ENCODE measurements at places on chromosomes 16 and 17.

GRCh38 chr17:51479303-51479702 lies 219.0 kb downstream of the UTP18 start:
- no peak for DNase-seq

DNA sequence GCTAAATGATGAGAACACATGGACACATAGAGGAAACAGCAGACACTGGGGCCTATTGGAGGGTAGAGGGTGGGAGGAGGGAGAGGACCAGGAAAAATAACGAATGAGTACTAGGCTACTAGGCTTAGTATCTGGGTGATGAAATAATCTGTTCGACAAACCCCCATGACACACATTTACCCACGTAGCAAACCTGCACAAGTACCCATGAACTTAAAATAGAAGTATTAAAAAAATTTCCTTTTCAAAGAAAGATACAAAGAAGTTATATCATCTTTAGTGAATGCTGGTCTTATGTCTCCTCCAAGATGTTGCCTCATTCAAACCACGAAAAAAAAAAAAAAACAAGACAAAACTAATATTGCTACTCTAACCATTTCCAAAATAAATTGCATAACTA lies 31.7 kb downstream of the MBTD1 start:
- DNase-seq = no peak

- DNase-seq = no peak
These were observed 39.8 kb upstream of the RASD1 start for GRCh38 chr17:17535957-17536356.

DNA sequence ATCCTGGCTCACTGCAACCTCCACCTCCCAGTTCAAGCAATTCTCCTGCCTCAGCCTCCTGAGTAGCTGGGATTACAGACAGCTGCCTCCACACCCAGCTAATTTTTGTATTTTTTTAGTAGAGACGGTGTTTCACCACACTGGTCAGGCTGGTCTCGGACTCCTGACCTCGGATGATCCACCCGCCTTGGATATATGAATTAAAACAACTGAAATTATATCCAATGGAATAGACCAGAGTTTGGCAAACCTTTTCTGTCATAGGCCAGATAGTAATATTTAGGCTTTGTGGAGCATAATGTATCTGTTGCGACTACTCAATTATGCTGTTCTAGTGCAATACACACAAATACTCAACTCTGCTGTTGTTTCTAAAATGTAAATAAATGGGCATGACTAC lies 93.8 kb upstream of the NACA2 start:
- DNase-seq = no peak

GRCh38 chr17:67421869-67422273 lies 44.8 kb downstream of the PITPNC1 start:
- DNase-seq = peak; percentile 51

DNA sequence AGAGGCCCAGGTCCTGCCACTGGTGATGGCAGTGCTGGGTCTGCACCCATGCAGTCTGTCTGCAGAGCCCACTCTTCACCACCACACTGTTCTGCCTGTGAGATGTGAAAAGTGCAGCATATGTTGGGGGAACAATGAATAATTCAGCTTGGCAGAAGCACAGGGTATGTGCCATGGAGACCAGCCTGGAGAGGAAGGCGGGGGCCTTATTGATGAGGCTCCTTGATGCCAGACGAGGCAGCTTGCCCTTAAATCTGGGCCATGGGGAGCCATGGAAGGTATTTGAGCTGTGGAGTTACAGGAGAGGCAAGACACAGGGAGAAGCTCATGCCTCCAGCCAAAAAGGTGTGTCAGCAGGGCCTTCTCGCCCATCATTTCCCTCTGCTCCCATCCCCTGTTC lies 124.7 kb downstream of the C16orf78 start:
- no peak for DNase-seq

GRCh38 chr16:14502256-14502875 lies 127.7 kb downstream of the PARN start:
- DNase-seq = no peak

DNA sequence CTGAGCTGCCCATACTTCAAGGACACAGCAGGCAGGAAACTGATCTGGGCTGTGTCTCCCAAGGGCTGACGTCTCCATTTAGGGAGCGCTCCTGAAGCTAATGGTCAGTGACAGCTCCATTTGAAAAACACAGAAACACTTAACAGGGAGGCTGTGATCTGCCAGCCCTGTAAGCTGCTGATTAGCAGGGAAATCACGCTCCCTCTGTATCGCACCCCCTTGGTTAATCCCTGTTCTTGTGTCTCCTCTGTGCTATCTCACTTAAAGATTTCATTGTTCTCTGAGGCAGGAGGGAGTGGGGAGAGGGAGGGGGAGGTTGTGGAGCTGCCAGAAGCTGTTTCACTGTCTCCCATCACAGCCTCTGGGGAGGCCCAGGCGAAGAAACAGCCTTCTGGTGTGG lies 47.4 kb upstream of the CACNG3 start:
- no peak for DNase-seq

DNA sequence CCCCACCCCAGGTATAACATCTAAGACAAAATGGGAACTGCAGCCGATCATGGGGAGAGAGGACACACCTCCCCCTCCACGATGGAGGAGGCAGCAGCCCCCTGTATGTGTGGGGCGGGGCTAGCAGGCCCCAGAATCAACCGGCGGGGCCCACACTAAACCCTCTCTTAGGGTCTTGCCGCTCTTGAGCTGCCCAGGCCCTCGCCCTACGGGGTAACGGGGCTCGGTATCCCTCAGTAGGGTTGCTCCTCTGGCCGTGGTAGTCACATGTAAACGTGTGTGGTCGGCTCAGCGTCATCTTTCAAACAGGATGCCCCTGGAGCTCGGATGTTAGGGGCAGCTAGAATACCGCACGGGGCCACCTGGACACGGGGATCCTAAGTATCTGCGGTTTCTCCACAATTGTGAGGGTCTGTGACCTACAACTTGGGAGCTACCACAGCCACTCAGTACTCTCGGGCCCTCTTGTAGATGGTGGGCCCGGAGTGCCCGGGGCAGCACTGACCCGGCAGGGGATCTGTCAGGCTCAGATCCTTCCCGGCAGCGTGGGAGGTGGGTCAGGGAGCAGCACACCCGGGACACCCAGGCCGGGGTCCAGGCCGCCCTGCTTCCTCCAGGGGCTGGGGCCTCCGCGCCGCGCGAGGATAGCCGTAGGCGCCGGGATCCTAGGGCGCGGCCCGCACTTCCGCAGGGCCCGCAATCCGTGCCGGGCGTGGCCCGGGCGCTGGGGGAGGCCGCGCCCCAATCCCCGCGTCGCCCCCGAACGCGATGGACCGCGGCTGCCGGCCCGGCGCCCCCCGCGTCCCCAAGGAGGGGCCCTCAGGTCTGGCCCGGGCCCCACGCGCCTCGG lies 781 bp downstream of the ARHGDIA start:
- DNase-seq = peak; percentile 62

GRCh38 chr16:30027588-30028437 lies 3.3 kb downstream of the TLCD3B start:
- DNase-seq = no peak

- DNase-seq = peak; percentile 81
These were observed at the start of gene SNAI3 for GRCh38 chr16:88686439-88687253. SNAI3 (minus strand) TSS chr16:88686507; CDS start chr16:88686406, 101 bp downstream.

DNA sequence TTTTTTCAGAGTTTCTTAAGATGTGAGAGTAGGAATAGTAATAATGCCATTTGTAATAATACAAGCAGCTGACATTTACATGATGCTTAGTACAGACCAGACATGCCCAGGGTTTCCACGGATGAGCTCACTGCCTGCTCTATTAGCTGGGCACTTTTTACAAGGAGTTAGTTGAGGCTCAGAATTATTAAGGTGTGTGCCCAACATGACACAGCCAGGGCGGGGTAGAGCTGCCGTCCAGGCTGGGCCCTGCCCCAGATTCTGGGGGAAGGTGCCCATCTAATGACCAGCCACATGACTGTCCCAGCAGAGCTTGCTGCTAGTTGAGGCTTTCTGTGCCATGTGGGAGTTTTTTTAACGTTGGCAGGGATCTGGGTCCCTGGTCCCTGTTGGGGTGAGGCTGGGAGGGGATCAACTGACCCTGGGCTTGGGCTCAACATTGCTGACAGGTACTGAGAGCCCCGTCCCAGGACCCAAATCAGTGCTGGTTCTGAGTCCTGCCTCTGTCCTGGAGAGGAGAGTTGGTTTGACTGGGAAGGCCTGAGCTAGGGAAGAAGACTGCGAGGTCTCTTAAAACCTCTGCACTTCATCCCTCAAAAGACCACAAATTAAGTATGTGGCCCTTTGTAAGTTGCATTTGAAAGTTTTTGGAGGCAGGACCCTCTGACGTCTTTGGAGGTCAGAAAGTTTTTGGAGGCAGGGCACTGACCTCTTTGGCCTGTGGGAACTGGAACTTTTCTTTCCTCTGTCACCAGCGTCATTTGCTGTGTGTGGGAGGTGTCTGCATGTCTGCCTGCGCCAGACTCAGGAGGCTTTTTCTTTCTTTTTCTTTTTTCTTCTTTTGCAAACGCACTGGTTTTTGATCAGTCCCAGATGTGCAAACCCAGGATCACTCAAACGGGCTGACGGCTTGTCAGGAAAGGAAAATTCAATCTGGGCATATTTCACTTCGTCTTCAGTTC lies 2.2 kb downstream of the CRISPLD2 start:
- no peak for DNase-seq

GRCh38 chr17:81381632-81382577 lies 13.4 kb upstream of the BAHCC1 start:
- no peak for DNase-seq

- no peak for DNase-seq
These were observed 36.2 kb downstream of the DGKE start for GRCh38 chr17:56870081-56870651.

- no peak for DNase-seq
These were observed 2.6 kb downstream of the RIPOR1 start for GRCh38 chr16:67531247-67531646.

DNA sequence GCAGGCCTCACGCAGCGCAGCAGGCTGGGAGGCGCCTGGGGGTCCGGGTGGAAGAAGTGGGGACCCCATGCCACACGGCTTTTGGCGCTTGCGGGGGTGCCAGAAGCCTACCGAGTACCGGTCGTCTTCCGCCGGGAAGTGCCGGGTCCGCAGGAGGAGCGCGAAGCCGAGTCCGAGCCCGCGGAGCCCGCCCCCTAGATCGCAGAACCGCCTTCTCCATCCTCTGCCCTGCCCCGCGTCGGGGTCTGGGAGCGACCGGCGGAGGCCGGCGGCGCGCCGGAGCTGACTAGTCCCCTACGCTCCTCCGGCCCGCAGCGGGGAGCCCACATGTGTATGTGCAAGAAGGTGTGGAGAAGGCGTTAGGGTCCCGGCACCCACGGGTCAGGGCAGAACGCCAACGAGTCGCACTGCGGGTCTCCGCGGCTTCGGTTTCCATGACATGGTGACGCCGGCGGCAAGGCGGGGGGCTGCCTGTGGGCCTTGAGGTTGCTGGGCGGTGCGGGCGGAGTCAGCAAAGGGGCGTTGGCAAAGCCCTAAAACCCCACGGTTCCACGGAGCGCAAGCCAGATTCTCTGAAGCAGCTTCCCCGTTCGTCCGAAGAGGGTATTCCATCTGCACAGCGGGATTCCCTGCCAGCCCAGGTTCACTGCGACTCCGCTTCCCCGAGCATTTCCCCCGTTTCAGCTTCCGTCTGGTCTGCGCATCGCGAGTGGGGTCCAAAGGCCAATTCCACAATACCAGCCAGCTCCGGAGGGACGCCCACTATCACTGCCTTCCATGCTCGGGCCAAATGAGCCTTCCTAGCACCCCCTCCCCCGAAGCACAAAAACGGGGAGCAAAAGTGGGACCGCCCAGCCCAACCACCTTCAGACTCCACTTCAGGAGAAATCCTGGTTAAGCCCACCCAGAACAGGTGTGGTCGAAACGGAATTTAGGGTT lies 2.3 kb upstream of the LHX1 start:
- DNase-seq = no peak

DNA sequence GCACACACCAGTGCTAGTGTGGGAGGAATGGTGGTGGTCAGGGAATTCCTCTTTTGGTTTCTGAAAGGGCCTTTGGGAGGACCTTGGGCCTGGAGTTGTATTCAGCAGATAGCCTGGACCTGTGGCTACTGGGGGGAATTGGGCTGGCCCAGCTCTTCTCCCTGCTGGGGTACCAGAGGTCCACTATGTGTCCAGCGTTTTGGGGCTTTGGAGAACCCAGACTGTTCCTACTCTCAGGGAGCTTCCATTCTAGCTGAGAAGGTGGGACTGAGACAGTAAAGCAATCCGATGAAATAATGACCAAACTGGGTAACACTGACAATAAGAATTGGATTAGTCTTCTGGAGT lies 2.4 kb downstream of the EPN3 start:
- no peak for DNase-seq

GRCh38 chr17:76582660-76583059 lies 3.0 kb downstream of the ST6GALNAC2 start:
- no peak for DNase-seq

GRCh38 chr17:10048629-10049350 lies 143.7 kb upstream of the RCVRN start:
- no peak for DNase-seq

DNA sequence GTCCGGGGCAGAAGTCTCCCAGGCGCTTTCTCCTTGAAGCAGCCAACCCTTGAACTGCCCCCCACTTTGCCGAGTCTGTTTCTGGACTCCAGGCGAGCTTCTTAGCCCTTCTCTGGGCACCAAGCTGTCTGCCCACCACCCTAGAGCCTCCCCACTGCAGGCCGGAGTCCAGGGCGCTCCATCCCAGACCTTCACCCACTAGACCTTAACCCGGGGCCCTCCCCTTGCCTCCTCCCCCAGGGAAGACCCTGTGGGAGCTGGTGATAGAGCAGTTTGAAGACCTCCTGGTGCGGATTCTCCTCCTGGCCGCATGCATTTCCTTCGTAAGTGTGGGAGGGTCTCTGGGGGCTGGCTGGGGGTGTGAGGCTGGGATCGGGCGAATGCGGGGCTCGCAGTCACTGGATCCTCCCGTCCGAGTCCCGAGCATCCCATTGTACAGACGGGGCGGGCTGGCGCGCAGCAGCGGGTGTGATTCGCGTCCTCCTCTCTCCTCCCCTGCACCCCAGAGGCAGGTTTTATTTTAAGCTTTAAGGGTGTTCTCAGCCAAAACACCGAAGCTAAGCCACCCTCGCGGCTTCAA lies 1.1 kb downstream of the ATP2A1 start:
- no peak for DNase-seq

DNA sequence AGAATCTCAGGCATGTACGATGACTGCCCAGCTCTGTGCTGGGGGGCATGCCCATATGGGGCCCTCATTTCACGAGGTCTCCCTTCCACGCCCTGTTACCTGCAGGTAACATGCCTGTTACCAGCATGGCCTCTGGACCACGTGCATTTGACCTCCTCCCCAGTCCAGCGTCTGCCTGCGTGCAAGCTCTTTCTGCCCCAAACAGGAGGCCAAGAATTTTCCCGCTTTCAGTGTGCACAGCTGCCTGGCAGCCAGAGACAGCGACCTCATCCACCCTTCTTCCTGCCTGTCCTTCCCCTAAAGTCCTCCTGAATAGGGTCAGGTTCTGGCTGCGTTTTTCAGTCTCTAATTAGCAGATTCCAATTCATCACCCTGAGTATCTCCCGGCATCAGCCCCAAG lies 306.5 kb upstream of the ZFHX3 start:
- DNase-seq = no peak
